ENCODE measurements at places on chromosomes 6 and 20.

DNA sequence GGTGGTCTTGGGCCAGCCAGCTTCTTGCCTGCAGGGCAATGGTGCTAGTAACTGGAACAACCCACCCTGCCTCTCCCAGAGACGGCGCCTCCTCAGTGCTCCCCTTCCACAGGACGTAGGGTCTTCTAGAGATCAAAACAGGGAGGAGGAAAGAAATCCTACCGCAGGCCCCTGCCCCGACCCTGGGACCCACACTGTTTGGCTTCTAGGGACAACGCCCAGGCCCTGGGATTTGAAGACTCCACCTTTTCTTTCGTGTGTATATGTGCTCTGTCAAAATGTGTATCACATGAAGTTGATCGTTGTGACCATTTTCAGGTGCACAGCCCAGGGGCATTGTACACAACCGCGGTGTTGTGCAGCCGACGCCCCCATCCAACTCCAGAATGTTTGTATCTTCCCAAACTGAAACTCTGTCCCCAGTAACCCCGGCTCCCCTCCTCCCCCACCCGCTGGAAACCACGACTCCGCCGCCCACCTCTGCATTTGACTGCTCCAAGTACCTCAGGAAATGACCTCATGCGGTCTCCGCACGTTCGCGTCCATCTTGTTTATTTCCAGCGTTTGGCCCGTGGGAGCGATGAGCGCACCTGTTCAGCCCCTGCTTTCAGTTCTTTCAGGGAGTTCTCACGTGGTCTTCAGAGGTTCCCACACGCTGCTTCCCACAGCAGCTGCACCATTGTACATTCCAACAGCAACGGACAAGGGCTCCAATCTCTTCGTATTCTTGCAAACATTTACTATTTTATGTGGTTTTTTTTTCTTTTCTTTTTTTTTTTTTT lies 3.4 kb upstream of the BHLHE23 start:
- DNase-seq, result peak; percentile 75

- no peak for DNase-seq
Measured at GRCh38 chr20:63477944-63478343, 5.5 kb upstream of the KCNQ2 start.

DNA sequence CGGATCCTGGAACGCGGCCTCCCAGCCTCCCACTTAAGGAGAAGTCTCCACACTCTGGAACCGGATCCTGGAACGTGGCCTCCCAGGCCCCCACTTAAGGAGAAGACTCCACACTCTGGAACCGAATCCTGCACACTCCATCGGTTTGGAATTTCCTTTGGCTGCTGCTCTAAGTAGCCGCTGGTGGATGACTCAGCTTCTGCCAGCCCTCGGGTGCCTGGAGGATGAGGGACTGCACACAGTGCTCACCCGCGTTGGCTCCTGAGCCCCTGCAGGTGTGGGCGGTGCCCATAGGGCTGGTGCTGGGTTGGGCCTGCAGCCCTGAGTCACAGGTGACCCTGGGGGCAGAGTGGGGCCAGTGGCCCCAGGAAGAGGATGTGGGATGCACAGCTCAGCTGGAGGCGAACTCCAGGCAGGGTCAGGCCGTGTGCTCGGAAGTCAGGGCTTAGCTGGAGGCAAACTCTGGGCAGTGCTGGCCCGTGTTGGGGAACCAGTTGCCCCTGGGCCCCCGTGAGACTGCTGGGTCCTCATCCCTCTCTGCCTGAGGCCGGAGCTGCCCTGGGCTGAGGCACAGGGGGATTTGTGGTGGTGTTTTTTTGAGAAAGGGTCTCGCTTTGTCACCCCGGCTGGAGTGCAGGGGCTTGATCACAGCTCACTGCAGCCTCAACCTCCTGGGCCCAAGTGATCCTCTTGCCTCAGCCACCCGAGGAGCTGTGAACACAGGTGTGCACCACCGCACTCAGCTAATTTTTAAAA lies 13.9 kb upstream of the TNFRSF6B start:
- no peak for DNase-seq

GRCh38 chr6:111411978-111412566 lies 70.9 kb downstream of the REV3L start:
- DNase-seq, result no peak

- DNase-seq, result no peak
Measured at GRCh38 chr6:137084090-137084489, 39.3 kb upstream of the IL20RA start.

DNA sequence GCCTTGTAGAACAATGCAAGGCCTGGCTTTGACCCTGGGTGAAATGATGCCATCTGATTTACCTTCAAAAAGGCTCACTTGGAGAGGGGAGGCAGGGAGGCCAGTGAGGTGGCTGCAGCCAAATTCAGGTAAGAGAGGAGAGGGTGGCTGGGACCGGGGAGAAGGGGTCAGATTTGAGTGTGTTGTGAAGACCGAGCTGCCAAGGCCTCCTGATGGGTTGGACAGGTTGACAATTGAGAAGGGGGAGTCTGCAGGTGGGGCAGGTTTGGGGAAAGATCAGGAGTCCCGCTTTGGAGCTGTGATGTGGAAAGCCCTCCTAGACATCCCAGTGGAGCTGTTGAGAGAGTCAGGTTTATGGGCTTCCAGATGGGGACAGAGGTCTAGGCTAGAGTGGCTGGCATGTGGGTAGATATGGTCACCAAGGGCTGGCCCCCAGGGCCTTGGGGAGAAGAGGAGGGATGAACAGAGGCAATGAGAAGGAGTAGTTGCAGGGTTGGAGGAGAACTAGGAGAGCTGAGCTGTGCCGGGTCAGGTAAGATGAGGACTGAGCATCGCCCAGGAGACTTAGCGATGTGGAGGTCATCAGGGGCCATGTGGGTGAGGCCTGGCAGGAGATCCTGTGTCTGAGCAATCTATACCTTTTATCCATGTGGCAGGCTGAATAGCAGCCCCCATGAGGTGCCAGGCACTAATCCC lies 70.5 kb upstream of the TOX2 start:
- DNase-seq, result no peak

DNA sequence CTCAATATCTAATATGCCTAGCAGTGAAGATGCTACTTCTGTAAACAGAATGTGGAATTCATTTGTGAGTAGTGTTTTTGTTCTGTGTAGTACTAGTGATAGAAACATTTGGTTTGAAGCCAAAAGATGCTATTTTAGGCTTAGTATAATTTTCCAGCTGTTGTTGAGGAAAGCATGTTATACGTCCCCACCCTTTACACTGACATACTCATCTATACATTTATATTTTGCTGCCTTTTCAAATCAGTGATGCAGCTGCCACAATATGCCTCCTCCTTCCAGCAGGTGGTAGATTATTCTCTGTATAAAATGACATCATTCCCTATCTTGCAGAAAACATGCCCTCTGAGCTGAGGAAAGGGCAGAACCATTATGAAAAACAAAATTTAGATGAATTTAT lies 1217.6 kb upstream of the GJE1 start:
- no peak for DNase-seq

GRCh38 chr6:83431545-83432155 lies 799 bp upstream of the ME1 start:
- DNase-seq, result no peak

DNA sequence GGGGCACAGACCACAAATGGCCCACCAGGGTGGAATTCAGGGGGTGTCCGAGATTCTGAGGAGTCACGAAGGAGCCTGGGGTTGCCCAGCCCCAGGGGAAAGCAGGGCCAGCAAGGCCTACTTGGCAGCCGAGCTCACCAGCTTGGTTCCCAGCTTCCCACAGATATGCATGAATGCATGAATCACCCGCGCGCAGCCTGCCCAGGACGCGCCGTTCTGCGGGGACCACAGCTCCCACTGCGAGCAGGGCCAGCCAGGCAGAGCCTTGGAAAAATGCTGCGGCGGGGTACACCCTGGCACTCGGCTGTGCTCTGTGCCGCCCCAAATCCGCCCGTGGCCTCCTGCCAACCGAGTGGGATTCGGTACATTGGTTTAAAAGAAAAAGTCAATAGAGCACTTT lies 211.0 kb downstream of the NFATC2 start:
- no peak for DNase-seq

DNA sequence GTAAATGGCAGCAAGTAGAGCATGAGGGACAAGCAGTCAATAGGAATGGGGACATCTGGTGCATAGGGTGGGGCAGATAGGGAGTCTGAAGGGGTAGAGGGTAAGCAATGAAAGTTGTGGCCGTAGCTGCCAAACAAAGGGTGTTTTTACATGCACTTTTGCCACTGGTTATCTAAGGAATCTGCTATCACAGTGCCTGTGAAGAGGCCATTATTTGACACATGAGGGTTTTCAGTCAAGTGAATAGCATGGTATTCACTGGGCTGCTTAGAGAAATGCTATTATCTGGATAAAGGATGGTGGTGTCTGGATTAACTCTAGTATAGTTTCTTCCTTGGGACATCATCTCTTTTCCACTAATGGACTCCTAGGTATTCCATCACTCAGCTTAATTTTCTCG lies 118.2 kb downstream of the CARMIL1 start:
- no peak for DNase-seq

- DNase-seq, result no peak
Measured at GRCh38 chr6:115733426-115733825, 327.3 kb downstream of the FRK start.

DNA sequence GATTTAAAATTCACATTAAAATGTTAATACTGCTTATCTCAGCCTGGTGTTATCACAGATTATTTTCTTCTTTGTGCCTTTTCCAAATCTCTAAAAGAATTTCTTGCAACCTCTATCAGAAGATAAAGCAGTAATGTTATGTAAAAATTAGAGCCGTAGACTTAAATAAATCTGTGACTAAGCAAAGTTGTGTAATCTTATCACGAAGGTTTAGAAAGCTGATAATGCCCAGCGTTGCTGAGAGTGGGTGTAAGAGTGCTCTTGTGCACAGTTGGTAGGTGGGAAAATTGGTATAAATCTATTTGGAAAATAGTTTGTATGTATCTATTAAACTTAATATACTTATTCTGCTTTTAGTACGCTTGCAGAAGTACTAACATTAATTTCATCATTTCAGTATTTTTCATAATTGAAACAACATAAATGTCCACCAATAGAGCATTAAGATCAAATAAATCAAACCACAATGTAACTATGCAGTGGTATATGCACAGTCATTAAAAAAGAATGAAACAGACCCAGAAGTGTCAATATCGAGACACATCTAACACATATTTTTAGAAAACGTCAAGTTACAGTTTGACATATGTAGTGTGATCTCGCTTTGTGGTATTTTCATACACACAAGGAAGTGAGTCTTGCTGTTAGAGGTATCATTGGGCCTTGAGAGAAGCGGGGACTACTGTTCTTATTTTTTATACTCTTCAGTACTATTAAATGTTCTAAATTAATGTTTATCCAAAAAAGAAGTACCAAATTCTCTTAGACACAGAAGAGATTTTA lies 54.4 kb upstream of the PBOV1 start:
- no peak for DNase-seq

DNA sequence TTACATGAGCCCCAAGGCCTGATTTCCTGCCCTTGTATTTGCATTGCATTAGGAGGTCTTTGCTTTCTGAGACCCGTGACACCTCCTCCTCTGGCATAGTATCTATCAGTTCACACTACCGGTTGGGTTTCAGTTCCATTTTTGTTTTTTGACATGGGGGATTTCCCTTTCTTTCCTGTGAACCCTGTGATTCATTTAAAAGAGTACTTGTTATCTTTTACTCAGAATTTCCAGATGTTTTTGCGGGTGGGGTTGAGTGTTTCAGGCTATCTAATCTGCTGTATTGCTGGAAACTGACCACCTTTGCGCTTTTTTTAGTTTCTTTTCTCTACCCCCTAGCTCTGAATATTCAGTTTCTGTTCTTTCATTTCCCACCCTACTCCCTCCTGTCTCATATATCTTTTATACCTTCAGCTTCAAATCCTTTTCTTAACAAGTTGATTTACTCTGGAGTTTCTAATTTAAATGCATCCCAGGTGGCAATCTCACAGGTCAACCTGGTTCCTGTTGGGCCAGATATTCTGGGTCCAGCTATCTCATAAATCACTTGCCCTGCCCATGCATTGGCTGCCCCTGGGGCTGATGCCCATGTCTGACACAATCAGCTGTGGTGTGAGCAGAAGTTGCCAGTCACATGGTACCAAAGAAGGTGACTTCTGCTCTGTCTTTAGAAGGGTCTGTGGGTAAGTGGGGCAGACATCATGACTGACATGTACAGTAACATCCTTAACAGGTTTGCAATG lies 14.3 kb upstream of the NCOA3 start:
- DNase-seq, result no peak

DNA sequence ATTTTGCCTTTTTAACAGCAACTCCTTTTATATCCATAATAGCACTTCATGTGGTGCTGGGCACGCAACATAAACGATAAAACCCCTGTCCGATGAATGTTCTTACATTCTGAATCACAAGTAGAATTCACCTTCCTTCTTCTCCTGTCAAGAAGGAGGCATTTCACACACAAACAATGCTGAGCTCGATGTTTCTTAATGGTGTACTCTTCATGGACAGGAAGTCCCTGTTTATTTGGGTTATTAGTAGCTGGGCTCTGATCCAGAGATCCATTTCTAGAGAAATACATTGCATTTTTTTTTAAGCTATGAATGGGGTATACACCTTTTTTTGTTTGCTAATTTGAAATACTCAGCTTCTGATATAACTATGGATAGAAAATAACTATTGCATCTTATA lies 82.4 kb downstream of the PPP1R3G start:
- DNase-seq, result no peak

GRCh38 chr6:854406-855118 lies 161.6 kb upstream of the EXOC2 start:
- no peak for DNase-seq

DNA sequence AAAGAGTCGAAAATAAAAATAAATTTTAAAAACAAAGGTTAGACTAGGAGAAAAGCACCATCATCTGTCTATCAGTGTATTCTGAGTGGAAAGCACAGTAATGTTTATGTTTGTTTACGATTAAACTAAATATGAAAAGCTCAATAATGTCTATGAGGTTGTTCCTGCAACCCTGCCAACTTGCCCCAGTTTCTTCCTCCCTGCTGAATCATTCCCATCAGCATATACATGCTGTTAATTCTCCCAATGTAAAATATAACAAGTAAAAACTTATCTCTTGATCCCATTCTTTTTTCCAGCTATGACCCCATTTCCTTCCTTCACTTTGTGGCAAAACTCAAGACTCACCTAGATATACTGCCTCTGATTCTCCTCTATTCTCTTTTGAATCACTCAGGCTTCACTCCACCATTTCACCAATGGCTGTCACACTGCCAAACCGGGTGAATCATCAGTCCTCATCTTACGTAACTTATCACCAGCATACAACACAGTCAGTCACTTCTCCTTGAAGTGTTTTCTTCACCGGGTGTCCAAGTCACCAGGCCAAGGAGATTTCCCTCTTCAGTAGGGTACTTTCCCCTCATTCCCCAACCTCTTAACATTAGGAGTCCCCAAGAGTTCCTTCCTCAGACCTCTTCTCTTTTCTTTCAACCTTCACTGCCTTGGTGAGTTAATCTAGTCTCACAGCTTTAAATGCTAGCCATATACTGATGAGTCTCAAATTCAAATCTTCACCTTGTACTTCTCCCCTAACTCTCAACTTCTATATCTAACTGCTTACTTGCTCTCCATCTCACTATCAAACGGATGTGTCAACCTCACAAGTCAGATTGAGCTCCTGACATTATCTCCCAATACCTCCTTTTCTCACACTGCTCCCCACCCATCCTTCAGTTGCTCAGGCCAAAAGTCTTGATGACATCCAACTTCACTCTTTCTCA lies 6.2 kb downstream of the TMEM242 start:
- DNase-seq, result no peak
